Karpas-422 (cell line): ENCODE measurements at places on chromosomes 12 and 14.

DNA sequence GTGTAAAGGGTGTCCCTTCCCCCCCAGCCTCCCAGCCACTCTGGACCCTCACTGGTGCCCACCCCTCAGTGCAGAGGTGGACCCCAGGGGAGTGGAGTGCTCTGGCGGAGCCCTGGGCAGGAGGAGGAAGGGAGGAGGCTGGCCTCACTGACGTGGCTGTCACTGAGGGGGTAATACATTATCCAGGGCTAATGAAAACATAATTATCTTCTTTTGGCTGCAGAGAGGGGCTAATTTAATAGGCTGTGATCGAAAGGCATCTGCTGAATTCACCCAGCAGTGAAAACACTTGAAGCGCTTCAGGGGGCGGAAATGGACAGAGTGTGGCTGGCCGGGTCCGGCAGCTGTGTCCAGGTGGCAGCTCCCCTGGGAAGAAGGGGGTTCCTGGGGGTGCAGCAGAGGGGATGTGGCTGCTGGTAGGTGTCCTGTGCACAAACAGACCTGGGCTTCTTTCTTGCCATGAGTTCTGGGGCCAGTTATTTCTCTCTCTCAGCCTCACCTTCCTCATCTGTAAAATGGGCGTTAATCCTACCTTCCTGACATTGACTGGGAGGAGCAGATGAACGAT is 3.7 kb upstream of the NOS1 start:
- DNase-seq: no peak

GRCh38 chr12:66132408-66132807 is 1.9 kb upstream of the LLPH start:
- no peak for DNase-seq

- no peak for DNase-seq
Measured at GRCh38 chr14:77541905-77542304, 43.3 kb upstream of the ISM2 start.

DNA sequence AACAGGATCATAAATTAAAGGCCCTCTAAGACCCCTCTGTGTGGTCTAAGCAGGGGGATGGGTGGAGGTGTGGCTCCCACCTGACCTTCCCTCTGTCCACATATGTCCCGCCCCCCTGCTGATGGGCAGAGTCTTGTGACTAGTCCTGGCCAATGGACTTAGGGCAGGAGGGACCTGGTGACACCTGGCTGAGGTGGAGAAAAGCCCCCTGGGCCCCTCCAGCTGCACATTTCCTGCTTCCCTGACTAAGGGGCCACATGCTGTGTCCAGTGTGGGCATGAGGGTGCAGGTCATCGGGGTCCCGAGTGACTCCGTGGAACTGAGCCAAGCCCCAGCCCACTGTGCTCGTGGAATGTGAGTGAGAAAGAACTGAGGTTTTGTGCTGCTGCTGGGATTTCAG is 254.7 kb downstream of the ADGRD1 start:
- no peak for DNase-seq

- DNase-seq: no peak
Measured at GRCh38 chr14:50967103-50967502, 22.8 kb upstream of the PYGL start.

DNA sequence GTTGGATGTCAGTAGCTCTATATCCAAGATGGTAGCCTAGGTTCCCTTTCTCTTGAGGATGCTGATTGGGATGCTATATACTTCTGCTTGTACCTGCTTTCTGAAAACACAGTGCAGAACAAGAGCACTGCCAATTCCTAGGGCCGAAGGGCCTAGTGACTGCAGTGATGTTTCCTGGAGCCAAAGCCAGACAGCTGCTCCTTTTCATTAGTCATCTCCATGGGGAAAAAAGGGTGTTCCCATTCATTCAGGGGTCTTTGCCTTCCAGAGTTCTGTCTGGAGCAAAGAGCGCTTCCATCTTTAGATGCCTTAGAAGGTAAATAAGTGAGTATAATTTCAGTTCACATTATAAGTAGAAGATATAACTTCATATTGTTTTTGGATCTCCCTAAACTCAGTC is 85.5 kb downstream of the PTPRB start:
- no peak for DNase-seq
